ENCODE measurements at places on chromosomes 7 and 10. TPM values are rescaled to one million over a fixed set of nuclear protein-coding genes. Genes with fewer than 3 reads are reported as not detected.

The SFMBT2 gene
- total RNA-seq: 9.6 TPM

The COX19 gene
- total RNA-seq: 8.2 TPM

The LLCFC1 gene
- total RNA-seq: not detected

The SPDYE2 gene
- not detected for total RNA-seq

Data from Right ventricle myocardium inferior (tissue), 1 donor.